ENCODE measurements at places on chromosomes 16 and 17. TPM values are rescaled to one million over a fixed set of nuclear protein-coding genes. Genes with fewer than 3 reads are reported as not detected.
A peak's percentile ranks its signal among the peaks of the same experiment; 100 is the strongest.

- DNase-seq, result no peak
Observed at GRCh38 chr17:81011951-81012350, 20.3 kb downstream of the CHMP6 start.

GRCh38 chr16:4114257-4115208, 1.7 kb downstream of the ADCY9 start:
- no peak for DNase-seq

Gene TLCD3B
- polyA plus RNA-seq, result not detected

Gene ZMYND15
- polyA plus RNA-seq, result not detected

DNA sequence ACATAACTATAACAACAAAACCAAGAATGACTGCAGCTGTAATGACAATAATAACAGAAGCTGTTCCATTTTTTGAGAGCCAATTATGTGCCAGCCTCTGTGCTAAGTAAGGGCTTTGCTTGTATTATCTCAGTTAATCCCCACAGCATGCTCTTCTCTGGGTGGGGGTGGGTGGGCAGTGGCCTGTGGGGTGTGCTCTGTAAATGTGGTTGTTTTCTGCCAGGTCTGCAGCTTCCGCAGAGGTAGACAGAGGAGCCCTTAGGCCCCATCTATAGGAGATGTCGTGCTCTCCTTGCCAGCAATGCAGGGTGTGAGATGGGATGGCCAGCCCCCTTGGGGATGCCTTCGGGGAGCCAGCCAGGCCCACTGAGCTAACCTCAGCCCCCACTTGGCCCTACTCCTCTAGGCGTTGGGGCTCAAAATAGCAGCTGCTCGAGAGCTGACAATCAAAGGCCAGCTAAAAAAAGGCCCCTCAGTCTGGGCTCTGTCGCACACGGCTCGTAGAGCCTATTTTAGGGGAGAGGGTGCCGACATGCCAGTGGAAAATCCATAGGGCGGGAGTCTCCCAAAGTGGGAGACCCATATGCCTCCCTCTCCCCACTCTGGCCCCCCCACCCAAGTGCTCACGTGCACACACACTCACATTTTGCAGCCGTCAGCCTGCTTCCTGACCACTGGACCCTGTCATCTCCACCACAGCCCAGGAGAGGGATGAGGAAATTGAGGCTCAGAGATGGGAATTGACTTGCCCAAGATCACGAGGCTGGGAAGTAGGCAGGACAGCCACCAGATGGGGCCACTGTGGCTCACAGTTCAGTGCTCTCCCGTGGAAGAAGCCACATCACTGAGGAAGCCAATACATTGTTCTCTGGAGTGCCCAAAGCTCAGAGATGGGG, 15.8 kb downstream of the CDH16 start:
- DNase-seq, result no peak

Gene FOXO3B
- 4.2 TPM for polyA plus RNA-seq

GRCh38 chr17:57396511-57396921, 140.2 kb downstream of the MSI2 start:
- no peak for DNase-seq

Gene TSPAN10
- polyA plus RNA-seq, result 0.83 TPM

Gene SARM1
- polyA plus RNA-seq, result 8.4 TPM

Gene QPRT
- polyA plus RNA-seq, result 0.15 TPM

Gene GLG1
- 164 TPM for polyA plus RNA-seq

Gene HAP1
- not detected for polyA plus RNA-seq

Gene MYH1
- not detected for polyA plus RNA-seq

DNA sequence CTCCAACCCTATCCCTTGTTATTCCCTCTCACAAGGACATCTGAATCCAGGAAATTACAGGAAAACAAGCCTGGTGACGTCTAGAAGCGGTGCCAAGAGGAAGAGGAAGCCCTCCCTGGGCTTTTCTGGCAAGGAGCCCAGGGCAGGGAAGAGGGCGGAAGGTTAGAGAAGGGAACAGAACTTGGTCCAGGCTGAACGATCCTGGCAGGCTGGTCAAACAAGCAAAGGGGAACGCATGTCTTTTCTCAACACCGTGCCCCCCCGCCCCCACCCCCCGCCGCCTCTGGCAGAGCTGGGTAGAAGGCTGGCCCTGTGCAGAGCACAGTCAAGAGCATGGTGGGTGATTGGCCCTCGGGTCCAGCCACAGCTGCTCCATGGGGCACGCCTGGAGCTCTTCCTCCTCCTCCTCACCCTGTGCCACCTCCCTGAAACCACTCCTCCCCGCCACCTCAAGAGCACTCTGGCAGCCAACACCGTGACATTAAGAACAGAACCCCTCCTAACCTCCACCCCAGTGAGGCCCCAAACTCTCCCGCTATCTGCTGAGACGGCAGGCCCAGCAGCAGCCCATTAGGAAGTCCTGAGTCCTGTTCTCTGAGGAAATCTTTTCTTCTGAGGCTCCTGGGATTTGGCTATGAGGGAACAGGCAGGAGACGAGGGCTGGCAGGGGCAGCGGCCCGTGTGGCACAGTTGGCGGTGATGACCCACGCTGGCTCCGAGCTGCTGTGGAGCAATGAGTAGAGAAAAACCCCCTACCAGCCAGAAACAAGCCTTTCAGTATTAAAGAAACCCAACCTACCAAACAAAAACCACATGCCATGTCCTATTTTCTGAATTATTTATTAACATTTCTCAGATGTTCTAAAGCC, 7.3 kb downstream of the C16orf86 start:
- DNase-seq, result no peak

DNA sequence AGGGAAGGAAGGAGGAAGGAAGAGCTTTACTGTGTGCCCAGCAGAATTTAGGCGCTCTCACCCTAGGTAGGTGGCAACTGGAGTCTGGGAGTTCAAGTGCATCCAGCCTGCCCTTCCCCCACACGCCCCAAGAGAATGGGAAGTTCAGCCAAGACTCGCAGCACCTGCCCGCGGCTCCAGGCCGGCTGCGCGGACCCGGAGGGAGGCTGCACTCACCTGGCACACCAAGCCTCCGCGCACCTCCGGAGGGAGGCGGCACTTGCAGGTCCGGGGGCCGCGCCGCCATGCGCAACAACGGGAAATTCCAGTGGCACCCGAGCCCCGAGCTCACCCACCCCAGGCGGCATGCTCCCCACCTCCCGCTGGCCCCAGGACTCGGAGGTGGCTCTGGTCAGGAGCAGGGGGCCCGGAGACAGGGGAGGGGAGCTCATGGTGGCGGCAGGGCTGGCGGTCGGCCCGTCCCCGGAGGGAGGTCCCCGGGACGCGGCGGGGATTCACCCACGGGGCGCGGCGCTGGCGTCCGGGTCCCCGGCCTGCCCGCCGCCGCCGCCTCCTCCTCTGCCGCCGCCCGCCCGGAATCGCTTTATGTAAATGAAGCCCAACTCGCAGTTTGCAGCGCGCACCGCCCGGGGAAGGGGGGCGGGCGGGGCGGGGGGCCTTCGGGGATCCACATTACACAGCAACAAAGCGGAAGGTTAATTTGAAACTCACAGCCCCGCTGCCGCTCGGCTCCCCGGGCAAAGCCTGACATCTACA, at the start of gene ZFHX3:
TSS of gene ZFHX3 (minus strand) at position 593 of the 756 bp plus-strand sequence. CDS start 87,983 bp downstream, outside the sequence.
- no peak for DNase-seq

- no peak for DNase-seq
Observed at GRCh38 chr17:51653878-51654277, 393.5 kb downstream of the UTP18 start.

- DNase-seq, result peak; percentile 85
Observed at GRCh38 chr16:66603537-66604375, 748 bp upstream of the CMTM3 start.

Gene SLC47A1
- not detected for polyA plus RNA-seq

Gene TAC4
- polyA plus RNA-seq, result not detected

GRCh38 chr17:49789243-49789578, 730 bp downstream of the KAT7 start:
- no peak for DNase-seq

- DNase-seq, result no peak
Observed at GRCh38 chr17:47997586-47997985, 26.7 kb downstream of the CDK5RAP3 start.

GRCh38 chr16:61042737-61043136, 993.5 kb downstream of the CDH8 start:
- DNase-seq, result no peak

Gene TMEM231
- 0.99 TPM for polyA plus RNA-seq

Gene NPW
- not detected for polyA plus RNA-seq

DNA sequence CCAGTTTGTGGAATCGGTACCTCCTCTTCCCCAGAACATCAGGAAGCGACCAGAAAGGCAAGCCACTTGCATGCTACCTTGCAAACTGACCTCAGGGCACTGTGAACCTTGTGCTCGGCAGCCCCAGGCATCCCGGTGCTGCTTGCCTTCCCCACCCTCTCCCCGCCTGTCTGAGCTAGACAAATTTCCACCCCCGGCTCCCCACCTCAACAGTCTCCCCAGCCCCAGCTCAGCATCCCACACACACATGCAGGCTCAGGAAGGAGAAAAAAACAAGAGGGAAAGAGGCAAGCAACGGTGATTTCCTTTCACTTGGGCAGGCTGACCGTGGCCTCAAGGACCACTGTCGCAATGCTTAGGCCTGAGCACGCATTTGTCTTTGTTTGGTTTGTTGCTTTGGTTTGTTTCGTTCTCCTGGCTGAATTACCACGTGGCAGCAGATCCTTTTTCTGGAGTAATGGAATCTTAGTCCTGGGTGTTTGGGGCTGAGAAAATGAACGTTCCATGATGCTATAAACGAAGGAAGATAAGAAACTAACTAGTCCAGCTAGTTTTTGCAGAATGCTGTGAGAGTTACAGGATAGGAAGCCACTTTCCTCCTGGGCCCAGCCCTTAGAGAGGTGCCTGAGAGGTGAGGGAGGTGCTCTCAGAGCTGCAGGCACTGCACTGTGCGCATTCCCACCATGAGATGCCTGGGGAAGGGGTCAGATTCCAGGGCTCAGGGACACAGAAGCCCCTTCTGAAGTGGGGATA, 27.9 kb downstream of the SDK2 start:
- DNase-seq, result no peak

Measured in naive thymus-derived CD8-positive, alpha-beta T cell (primary cell).